T1000 (cell line): ENCODE measurements at places on chromosomes 5 and 9.
A peak's percentile ranks its signal among the peaks of the same experiment; 100 is the strongest.

DNA sequence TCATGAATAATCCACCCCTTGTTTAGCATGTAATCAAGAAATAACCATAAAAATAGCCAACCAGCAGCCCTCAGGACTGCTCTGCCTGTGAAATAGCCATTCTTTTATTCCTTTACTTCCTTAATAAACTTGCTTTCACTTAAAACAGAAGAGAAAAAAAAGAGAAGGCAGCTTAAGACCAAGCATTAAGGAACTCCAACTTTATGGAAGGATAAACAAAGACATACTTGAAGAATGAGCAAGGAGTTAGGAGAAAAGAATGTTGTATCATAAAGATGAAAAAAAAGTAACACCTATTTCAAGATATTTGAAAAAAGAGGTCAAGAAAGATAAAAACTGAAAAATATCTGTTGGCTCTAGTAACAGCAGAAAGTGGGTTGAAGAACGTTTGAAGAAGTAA lies 107.6 kb downstream of the RNF180 start:
- DNase-seq: no peak

DNA sequence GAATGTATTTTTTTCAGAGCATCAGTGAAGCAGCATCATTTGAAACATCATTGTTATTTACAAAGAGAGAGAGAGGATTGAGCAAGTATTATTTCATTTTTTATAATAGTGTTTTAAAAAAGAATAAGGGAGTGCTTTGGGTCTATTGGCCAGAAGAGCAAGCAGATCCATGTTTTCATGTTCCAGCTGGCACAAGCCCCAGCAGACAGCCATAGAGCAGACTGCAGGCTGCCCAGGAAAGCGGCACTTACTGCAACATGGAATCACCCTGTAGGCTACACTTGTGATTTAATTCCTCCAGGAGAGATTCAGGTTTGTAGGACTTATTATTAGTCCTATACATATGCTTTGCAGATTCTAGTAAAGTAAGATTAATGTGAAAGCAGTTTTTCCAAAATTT lies 407.0 kb upstream of the GRAMD2B start:
- DNase-seq: no peak

DNA sequence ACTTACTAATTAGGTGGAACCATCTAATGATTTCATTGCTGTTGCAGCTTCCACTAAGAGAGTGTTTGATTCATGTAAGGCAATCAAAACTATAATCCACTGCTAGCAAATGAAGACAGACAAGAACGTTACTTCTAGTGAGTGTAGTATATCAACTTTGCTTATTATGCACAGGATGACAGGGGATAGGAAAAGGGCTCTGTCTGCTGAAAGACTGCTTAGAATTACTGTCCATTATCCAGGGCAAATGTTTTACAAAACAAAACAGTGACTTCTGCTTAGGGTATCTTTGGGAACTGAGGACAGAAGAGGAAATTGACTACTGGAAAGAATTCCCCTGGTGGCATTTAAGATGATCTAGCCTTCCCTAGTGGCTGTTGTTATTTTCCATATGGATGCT lies 40.2 kb downstream of the PLPPR1 start:
- DNase-seq: no peak

DNA sequence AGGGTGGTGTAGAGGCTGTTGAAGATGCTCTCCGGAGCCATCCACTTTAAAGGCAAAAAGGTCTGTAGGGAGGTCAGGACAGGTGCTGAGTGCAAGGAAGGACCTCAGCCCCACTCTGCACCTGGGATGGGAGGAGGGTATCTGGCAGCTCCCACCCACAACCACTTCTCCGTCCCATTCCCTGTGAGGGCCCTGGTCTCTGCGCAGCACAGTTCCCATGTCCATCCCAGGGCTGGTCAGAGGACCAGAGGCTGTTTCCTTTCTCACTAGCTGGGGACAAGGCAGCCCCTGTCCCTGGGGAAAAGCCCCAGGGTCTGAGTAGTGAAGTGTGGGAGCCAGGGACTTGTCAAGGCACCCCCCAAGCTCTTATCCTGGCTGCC lies 33.7 kb upstream of the CSF1R start:
- DNase-seq: no peak

DNA sequence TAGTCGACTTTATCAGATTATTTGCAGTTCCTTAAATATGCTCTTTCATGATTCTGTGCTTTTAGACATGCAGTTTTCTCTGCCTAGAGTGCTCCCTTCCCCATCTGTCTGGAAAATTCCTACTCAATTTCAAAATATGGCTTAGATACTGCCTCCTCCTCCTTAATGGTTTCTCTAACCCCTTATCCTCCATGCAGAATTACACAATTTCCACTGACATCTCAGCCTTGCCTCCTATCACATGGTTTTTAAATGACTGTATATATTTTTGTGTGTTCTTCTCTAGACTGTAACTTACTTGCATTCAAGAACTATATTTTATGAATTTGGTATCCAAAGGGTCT lies 85.2 kb downstream of the SLC44A1 start:
- no peak for DNase-seq

- no peak for DNase-seq
These were observed 157.9 kb downstream of the NFIB start for GRCh38 chr9:14156046-14156445.

- DNase-seq: no peak
These were observed 189.7 kb downstream of the ATPSCKMT start for GRCh38 chr5:10059980-10060379.

- no peak for DNase-seq
These were observed 177.3 kb downstream of the FGF1 start for GRCh38 chr5:142508591-142508990.

DNA sequence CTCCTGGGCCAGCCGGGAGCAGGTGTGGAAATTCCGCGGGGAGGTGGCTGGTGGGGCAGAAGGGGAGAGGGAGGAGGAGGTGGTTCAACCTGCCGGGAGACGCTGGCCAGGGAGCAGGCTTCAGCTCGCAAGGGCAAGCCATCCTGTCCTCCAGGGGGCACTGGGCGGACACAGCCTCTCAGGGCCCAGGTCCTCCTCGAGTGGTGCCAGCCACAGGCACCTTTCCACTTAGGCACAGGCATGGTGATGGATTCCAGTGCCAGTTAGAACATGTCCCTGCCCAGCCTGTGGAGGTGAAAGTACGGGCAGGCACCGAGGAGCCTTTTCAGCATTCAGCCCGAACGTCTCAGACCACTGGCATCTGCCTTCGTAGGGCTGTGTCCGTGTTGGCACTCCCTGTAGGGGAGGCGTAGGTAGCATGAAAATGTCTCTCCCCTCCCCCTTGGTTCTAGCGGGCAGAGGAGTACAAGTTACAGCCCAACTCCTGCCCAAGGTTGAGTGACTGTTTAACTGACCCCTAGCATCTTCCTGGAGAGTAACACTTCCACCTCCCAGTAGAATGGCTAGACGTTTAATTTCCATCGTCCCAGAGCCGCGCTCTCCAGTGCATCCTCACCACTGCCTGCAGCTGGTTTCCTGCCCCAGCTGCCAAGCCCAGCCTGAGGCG lies 48.9 kb downstream of the DAB2IP start:
- DNase-seq: peak; percentile 10

DNA sequence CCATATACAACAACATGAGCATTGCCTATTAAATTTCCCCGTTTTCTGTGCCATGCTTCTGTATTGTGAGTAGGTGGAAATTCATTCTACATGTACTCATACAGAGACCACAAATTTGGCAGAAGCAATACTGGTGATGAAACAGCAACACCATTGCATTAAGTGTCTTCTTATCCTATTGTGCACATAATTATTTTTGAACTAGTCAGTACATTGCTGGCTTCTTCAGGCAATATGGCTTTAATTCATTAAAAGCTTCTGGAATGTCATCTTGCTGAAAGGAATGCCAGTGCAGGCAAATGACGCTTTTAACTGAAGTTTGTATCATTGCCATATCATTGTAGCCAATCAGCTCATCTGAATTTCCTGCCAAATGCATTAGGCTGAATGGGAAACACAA lies 82.6 kb downstream of the KIAA1958 start:
- DNase-seq: no peak

- DNase-seq: no peak
These were observed 6.8 kb upstream of the RECK start for GRCh38 chr9:36029765-36030528.

DNA sequence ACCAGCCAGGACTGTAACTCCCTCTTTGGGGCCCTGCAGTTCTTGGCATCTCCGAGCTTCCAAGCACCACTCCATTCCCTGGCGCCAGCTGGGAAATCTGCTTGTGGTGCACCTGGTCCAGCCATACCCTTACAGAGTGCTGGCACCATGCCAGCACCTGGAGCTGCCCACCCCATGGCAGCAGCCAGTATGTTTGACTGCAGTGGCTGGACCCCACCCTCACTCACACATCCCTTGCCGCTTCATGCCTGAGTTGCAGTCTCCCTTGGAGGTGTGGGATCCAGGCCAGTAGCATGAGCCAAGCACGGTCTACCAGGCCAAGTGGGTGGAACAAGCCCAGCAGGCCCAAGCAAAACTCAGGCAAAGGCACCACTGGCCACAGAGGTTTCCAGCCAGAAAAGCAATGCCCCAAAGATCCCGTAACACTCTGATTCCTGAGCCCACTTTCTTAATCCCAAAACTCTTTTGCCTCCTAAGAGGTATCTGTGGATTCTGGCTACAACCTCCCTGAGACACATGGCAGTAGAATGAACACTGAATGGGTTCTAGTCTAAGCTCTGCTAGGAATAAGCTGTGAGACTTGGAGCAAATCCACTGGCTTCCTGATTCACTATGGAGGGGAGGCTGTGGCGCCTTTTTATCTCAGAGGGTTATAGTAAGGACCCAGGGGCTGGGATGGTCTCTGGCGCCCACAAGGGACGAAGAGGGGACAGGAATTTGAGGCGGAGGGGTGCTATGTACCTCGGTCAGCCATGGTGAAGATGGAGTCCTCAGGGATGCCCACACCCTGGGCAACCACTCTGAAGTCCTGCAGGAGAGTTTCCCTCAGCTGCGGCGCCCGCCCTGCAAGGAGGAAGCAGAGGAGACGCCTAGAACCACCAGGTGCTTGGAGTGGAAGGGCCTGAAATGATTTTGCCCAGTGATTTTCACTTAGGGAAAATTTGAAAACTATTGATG lies 5.6 kb downstream of the AMBP start:
- no peak for DNase-seq

DNA sequence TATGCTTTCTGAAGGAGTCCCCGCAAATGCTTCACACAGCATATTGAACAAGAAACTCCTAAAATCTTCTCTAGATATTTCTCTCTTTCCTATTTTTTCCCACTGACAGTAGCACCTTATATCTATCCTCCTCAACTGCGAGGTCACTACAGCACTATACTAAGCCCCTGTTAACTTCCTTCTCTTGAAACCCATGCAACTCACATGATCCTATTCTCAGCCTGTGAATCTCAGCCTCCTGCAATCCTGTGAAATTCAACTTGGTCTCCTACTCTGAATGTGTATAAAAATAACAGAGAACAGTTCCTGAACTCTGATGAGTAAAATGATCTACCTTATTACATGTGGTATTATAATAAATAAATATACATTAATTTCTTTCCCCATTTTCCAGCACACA lies 6.1 kb upstream of the PLGRKT start:
- no peak for DNase-seq

DNA sequence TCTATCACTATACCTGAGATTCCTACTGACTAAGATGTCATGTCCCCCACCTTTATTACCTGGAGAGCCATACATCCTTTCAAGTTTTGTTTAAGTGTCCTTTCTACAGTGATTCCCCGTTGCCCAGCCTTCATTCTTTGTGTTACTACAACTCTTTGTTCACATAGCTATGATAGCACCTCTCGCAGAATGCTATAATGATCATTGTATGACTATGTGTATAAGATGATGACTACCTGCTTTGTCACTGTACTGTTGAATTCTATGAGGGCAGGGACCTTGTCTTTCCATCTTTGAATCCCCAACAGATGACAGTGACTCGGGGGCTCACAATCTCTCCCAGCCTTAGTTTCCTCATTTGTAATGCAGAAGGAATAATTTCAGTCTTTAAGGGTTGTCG lies 361.2 kb downstream of the NPR3 start:
- no peak for DNase-seq

DNA sequence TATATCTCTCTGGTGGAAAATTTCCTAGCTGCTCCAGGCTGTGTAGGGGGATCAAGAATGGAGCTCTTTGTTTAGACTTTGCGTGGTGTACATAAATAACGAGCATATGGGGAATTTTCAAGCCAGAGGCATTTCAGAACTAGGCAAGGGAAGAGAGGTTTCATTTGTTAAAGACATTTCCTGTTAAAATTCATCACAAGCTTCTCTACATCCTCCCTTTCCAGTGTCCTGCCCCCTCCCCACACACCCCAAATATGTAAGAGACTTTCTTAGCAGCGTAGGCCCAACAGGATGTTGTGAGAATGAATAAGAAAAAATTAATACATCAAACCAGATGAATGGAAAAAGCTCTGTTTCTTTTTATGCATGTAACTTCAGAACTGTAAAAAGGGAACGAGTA lies 150.3 kb downstream of the GPBP1 start:
- no peak for DNase-seq

GRCh38 chr5:132704875-132705274 lies 31.1 kb downstream of the IL4 start:
- no peak for DNase-seq

GRCh38 chr5:153463806-153464205 lies 26.7 kb upstream of the GRIA1 start:
- DNase-seq: peak; percentile 32

- DNase-seq: no peak
These were observed 74.3 kb downstream of the ZDHHC21 start for GRCh38 chr9:14618836-14619420.

- DNase-seq: no peak
These were observed 596 bp downstream of the SLC28A3 start for GRCh38 chr9:84339962-84340361.

- no peak for DNase-seq
These were observed 44.0 kb downstream of the C9orf85 start for GRCh38 chr9:71955300-71955915.
